ENCODE measurements at places on chromosomes 5 and 9.

DNA sequence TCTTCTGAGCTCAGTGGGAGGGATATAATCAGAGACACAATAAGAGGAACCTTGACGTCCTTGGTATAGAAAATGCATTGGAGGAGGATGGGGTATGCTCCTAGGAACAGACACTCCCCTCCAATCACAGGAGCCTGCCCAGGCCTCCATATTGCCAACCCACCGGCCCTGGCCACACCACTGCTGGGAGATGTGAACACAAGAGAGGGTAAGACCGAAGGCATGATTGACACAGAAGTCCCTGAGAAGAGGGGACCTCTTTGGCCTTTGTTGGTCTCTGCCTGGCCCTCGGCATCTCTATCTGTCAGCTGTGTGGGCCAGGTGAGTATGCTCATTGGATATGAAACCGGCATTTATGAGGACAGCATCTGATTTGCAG, 62.0 kb downstream of the CRB2 start:
- no peak for DNase-seq

DNA sequence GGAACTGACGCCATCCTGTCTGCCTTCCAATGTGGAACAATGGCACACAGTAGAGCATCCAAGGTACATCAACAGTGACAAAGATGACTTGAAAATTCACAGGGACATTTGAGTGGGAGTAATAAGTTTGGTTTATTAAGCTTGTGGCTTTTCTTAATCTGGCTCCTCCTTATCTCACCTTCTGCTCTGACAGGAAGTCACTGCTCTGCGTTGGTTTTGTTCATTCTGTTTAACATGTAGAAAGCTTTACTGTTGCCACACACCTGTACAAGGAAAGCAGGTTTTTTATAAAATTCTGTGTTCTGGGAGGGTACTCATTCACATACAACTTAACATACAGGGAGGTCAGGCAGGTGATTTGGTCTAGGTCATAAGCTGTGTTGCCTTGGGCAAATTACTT, 1.6 kb upstream of the GZMK start:
- no peak for DNase-seq

DNA sequence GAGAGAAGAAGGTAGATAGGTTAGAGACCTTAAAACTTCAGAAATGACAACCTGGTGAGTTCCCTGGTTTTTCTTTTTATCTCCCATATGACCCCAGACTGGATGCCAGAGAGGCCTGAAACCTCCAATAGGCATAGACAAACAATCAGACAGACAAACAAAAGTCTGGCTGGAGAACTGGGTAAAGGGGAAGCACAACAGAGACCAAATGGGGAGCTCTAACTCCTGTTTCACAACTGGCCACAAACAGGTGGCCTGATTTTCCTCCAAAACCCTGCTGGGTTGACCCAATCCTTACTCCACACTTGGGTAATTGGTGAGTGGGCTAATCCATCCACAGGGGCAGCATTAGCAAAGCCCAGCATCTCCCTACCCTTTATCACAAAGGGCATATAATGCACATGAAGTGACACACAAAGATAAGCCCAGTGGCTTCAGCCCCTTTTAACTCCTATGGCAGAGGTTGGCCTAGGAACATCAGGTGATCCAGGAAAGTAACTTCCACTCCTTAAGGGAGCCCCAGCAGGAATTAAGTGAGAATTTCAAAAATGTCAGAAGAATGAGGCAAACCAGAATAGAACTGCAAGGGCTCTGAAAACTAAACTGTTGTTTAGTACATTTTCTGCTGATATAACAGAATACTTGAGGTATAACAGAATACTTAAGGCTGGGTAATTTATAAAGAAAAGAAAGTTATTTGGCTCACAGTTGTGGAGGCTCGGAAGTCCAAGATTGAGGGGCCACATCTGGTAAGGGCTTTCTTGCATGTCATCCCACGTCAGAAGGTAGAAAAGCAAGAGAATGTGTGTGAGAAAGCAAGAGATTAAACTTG, 60.9 kb upstream of the ROR2 start:
- no peak for DNase-seq

GRCh38 chr9:70435948-70436347, 21.5 kb upstream of the KLF9 start:
- no peak for DNase-seq

- DNase-seq: no peak
These were observed 124.6 kb upstream of the MTAP start for GRCh38 chr9:21677834-21678233.

- DNase-seq: no peak
These were observed 6.9 kb downstream of the FAM174A start for GRCh38 chr5:100542086-100542485.

DNA sequence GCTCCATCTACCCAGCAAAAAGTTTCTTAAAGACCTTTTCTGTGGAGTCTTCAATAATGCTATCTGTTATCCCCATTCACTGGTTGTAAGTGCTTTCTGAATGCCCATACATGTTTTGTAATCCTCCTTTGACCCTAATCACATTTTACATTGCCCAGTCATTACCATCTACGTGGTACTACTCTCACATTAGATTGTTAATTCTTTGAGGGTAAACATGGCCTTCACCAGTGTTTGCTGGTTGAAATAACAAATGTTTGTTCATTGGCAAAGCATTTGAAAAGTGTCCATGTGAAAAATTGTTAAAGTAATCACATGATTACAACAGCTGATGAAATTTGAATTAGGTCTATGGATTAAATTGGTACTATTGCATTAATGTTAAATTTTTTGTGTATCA, 31.8 kb downstream of the MEGF10 start:
- no peak for DNase-seq

DNA sequence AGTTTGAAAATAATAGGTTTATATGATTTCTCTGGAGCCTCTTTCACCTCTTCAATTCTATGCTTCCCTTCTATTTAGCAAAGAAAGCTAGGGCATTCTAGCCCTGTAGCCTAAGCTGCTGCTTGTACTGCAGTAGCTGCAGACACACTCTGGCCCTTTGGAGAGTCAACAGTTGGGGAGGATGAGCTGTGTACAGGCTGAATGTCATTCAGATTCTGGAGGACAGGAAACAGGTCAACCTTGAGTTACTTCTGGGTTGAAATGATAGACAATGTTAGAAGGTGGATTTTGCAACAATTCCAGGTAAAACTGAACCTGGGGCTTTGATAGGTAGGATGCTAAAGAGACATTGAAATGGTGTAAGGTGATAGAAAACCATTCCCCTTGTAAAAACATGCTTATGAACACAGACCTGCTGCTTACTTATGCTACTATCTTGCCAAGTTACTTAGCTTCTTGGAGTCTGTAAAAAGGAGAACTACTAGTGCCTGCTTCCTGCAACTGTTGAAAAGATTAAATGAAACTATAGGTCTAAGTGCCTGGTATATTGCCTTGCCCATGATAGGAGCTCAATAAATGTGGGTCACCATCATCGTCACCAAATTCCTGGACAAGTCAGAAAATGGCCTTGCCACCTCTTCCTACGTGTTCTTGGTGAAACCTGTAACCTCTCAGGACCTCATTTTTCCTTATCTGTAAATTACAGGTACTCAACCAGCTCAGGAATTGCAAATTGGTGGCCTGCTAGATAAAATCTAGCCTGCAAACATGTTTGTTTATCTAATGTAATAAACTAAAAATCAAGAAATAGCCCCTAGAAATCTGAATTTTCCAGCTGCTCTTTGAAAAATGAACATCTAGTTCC, 83.7 kb downstream of the GALNT10 start:
- DNase-seq: no peak

GRCh38 chr9:76531231-76531780, 72.3 kb downstream of the GCNT1 start:
- no peak for DNase-seq

DNA sequence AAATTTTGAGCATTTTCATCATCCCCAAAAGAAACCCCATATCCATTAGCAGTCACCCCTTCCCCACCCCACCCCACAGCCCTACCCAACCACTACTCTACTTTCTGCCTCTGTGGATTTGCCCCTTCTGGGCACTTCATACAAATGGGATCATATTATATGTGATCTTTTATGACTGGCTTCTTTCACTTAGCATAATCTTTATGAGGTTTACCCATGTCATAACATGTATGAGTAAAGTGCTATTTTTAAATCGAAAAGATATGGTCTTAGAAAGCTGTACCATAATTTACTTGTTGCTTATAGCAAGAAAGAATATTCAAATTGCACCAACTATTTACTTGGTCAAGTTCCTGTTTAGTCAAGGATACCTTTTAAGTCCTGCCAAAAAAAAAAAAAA, 12.7 kb downstream of the ELP1 start:
- DNase-seq: no peak

DNA sequence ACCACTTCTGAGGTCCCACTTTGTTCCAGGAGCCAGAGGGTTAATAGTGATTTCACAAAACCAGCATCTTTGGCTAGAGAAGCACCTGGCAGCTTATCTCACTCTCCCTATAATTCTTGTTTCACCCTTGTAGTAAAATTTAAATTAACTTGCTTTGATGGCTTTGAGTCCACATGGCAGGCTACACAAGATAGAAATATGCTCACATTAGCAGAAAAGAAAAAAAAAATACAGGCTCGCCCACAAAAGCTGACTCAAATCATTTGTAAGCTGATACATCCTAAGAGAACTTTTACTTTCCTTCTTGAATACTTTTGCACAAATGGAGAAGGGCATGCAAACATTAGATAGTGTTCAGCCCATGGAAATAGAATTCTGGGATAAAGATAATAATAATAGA, 36.2 kb downstream of the TNFSF15 start:
- no peak for DNase-seq

- no peak for DNase-seq
These were observed 169.9 kb upstream of the EFNA5 start for GRCh38 chr5:107840592-107840991.

DNA sequence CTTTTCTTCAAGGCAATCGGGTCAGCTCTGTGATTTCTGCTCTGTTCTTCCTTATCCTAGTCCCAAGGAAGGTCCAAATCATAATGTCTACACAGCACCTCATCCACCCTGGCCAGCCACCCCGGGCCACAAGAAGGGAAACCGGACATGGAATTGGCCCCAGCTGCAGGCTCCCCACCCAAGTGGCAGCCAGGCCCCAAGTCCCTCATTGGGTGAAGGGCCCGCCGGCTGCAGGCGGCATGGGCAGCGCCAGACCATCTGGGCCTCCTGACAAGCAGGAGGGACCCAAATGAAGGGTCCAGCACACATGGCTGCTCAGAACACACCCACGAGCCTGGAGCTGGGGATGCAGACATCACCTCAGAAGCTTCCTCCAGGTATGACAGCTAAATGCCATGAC, 33.7 kb downstream of the BICD2 start:
- DNase-seq: no peak
